ENCODE measurements at places on chromosomes 3 and 15.

DNA sequence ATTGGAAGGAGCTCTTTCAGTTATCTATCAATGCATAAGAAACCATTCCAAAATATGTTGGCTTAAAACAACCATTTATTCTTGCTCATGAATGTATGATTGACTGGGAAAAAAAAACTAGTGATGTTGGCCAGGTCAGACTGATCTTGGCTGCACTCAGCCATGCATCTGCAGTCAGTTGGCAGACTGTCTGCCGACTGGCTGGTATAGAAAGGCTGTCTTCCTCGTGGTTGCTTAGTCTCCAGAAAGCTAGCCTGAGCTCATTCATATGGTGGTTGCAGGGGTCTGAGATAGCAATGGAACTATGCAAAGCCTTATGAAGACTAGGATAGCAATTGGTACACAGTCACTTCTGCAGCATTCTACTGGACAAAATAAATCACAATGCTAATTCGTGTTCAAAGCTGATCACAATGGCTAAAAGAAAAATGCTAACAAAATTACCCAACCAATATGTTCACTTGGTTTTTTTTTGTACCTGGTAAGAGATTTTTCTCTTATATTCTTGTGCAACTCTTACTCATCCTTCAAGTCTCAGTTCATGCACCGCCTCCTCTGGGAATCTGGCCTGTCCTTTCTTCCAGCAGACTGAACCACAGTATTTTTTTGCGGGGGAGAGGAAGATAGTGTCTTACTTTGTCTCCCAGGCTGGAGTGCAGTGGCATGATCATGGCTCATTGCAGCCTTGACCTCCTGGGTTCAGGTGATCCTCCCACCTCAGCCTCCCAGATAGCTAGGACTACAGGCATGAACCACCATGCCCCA lies 126.8 kb downstream of the KCNAB1 start:
- DNase-seq = no peak

- DNase-seq = no peak
These were observed 286.6 kb downstream of the ZBTB20 start for GRCh38 chr3:114860531-114860930.

GRCh38 chr3:115982629-115983028 lies 359.3 kb downstream of the GAP43 start:
- DNase-seq = no peak

- DNase-seq = no peak
These were observed at the start of gene RASGRF1 for GRCh38 chr15:79090487-79091203. RASGRF1 (minus strand) TSS chr15:79090780; CDS start chr15:79090498, 282 bp downstream.

- DNase-seq = no peak
These were observed 199.7 kb downstream of the UACA start for GRCh38 chr15:70563561-70564095.

DNA sequence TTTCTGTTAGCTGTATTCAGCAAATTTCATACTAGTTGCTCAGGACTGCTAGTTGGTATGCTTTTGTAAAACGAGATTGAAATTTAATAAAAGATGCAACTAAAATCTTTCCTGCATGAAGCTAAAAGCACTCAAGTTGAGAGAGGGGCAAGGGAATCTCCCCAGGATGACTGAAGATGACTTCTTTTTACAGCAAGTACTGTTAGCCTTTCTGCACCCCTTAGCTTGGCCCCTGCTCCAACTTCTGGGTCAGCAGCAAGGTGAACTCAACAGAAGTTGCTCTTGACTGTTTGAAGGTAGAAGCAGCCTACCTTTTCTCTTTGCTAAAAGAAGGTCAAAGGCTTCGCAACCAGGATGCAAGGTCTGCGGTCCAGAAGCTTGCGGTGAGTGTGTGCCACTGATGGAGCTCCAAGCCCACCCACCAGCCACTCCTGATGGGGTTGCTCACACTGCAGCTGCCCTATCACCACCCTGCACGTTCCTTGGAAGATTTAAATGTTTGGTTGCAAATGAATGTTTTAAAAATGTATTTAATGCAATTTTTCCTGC lies 32.5 kb downstream of the NME9 start:
- DNase-seq = peak; percentile 35

GRCh38 chr3:5699811-5700210 lies 512.3 kb downstream of the EDEM1 start:
- DNase-seq = no peak

GRCh38 chr15:66389098-66389858 lies 2.6 kb downstream of the MAP2K1 start:
- peak; percentile 24 for DNase-seq

DNA sequence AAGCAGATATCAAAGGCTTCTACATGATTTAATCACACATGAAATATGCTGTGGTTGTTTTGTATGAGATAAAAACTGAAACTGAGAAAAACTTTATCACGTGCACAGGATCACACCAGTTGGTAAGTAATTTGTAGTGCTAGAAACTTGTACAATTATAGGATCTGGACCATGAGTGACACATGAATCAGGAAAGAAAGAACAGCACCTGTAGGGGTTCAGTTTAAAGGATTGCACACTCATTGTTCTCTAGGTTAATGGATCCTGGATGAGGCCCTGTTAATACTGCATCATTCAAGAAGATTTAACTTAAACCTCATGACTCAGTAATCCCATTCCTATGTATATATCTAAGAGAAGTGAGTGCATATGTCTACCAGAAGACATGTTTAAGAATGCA lies 87.9 kb downstream of the STT3B start:
- DNase-seq = no peak

- no peak for DNase-seq
These were observed 33.5 kb downstream of the PDIA5 start for GRCh38 chr3:123100193-123100776.

GRCh38 chr15:38202361-38202760 lies 50.3 kb upstream of the SPRED1 start:
- no peak for DNase-seq
